ENCODE measurements at places on chromosomes 6 and 20.

DNA sequence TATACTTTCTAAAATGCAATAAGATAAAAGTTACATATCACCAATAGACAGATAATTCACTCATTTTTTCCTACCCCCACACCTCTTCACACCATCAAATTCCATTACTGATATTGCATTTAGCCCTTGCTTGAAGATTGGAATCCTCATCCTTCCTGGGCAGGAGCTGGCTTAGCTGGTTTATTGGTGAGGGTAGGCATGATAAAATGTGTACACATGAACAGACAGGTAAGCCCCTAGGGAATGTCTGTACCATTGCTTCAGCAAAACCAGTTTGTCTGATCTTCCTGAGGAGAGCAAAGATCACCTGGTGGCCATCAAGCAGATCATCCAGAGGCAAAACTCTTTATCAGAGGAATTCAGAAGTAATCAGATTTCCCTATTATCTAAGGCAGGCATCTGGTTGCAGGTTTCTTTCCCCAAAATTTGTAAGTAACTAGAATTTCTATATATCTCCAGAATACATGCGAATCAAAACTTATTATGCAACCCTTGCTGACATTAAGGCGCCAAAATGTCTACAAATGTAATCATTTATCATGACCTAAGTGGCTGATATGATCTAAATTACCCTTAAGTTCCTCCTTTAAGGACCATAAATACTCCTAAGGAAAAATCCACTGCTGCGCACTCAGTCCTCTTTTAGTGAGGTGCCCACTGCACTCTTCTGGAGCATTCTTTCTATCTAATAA is 6.6 kb upstream of the FABP7 start:
- DNase-seq = no peak

DNA sequence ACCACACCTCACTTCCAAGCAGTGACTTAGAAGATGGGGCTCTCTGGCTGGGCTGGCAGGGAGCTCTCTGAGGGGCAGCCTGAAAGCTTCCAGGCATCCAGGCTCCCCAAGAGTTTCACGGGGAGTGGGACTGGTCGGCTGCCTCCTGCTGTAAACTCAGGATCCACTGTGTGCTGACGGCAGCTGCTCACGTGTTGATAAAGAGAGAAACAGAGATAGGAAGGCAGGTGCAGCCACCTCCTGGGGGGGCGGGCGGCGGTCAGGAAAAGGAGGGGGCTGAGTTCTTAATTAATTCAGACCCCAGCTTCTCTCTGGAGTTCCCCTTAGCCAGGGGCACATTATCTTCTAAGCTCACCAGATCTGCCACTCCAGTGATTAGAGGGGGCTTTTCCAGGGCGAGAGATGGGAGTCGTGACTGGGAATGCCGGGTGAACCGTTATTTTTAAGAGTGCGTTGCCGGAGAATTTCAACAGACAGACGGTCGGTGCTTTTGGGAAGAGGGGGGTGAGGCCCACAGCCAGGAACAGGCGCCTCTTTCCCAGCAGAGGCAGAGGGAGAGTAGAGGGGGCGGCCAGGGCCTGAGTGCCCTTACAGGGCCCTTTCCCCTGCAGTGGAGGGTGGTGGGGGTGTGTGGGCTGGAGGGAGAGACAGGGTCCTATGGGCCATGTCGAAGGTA is 70.9 kb downstream of the CD40 start:
- DNase-seq = no peak

GRCh38 chr6:150586850-150587359 is 12.8 kb upstream of the PLEKHG1 start:
- DNase-seq = no peak

GRCh38 chr20:56383334-56383733 is 8.7 kb downstream of the AURKA start:
- no peak for DNase-seq

DNA sequence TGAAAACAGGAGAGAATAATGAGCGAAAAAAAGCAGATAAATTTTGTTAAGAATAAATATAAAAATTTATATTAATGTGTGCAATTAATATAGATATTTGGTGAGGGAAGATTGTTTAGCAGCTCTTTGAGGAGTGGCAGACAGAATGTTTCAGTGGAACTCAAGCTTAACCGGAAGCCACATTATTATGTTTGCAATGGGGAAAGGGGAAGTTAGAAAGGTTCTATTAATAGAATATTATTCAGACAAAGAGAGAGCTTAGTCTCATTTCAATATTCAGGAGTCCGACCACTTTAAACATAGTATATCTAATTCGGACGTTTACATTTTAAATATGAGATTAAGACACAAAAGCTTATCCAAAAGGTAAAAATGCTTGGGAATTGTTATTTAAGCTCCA is 81.6 kb upstream of the KHDRBS2 start:
- DNase-seq = no peak

DNA sequence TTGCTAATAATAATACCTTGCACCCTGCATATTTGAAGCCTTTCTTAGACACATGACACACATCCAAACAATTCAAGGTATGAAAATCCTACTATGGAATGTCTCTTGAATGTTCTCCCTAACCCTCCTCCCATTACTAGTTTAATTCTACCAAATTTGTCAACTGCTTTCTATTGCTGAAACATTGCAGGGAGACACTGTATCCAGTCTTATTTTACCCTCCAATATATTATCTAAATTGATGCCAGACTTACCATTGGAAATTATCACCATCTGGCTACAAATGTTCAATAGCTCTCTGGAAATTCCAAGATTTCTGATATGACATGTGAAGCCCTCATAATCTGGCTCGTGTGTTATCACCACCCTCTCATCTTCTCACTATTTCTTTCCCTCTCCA is 1027.3 kb upstream of the CITED2 start:
- no peak for DNase-seq

DNA sequence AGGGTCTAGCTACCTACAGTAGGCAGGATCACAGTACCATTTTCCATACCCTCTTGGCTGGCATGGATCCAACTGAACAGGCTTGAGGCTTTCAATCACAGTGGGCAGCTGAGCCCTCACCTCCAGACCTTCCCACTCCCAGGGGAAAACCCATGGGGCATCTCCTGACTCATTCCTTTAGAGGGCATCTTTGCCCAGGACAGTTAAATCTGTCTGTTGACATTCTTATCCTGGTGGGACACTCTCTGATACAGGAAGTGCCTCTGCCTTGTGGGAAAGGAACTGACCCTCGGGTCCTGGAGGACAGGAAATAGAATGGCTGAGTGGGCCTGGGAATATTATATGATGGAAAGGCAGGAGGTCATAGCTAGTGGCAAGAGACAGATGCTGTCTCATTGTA is 10.2 kb upstream of the EPB41L1 start:
- no peak for DNase-seq

DNA sequence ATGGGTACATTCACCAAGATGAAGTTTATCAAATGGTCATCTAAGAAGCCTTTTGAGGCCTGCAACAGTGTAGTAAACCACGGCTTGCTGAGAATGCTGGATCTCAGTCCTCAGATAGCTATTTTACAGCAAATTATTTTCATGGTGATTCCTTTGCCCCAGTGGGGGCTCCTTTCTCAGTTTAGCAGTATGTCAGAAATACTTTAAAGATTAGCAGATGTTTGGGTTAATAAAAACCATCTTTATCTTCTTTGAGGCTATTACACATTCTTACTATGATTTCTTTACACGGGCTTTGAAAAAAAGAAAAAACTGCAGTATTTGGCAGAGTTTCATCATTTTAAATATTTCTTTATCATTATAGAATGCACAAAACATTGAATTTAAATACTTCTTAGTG is 10.7 kb downstream of the MYLIP start:
- DNase-seq = no peak

DNA sequence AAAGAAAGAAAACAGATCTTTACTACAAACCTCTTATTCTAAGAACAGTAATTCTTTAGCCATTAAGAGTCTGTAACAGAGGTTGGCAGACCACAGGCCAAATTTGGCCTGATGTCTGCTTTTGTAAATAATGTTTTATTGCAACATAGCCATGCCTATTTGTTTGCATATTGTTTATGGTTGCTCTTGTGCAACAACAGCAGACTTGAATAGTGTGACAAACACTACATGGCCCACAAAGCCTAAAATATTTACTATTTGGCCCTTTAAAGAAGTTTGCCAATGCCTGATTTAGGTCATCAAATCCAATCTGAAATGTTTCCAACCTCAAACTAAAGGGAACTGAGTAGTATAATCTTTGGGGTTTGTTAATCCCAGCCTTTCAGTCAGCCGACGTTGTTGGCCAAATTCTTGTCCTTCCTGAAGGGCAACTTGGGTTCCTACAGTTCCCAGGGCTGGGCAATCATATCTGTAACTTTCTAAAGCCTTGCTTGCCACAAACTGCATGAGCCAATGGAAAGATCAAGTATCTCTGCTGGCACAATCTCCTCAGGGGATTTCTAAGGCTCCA is 33.9 kb upstream of the TBC1D20 start:
- no peak for DNase-seq

DNA sequence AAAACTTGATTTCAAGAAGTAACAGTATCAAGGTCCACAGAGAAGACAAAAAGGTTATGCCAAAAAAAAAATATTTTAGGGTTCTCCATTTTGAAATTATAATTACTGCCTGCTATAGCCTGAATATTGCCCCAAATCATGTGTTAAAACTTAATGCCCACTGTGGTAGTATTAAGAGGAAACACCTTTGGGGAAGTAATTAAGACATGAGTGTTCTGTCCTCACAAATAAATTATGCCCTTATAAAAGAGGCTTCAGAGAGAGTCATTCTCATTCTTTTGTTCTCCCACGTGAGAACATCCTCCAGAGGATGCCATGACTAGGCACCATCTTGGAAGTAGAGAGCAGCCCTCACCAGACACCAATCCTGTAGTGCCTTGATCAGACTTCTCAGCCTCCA is 66.2 kb downstream of the GMDS start:
- no peak for DNase-seq

GRCh38 chr6:112680091-112680490 is 333.0 kb downstream of the RFPL4B start:
- no peak for DNase-seq

GRCh38 chr20:59393142-59393541 is 92.7 kb downstream of the EDN3 start:
- DNase-seq = no peak

GRCh38 chr6:160160450-160160849 is 38.8 kb downstream of the SLC22A1 start:
- DNase-seq = no peak

DNA sequence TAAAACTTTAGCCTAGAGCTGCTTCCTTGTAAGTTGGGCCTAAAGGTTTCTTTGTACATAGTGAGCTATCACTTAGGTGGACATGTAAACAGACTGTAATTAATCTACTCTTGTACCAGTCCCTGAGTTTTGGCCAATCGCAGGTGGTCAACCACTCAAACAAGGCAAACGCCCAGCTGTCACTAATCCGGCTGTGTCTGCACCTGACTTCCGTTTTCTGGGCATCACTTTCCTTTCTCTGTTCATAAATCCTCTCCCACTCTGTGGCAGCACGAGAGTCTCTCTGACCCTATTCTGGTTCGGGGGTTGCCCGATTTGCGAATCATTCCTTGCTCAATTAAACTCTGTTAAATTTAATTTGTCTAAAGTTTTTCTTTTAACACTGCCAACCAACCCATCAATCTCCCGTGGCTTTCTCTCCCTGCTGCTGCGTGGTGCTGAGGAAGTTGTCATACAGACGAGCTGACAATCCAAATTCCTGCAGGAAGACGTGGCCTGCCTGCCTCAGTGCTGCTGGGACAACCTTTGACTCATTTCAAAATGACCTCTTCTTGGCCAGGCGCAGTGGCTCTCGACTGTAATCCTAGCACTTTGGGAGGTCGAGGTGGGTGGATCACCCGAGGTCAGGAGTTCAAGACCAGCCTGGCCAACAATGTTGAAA is 206.3 kb downstream of the QKI start:
- DNase-seq = no peak

GRCh38 chr6:39861663-39862062 is 69.5 kb downstream of the DAAM2 start:
- no peak for DNase-seq

- no peak for DNase-seq
Measured at GRCh38 chr20:49747707-49748524, 34.2 kb upstream of the B4GALT5 start.

GRCh38 chr6:21149470-21149869 is 444.1 kb upstream of the SOX4 start:
- no peak for DNase-seq

DNA sequence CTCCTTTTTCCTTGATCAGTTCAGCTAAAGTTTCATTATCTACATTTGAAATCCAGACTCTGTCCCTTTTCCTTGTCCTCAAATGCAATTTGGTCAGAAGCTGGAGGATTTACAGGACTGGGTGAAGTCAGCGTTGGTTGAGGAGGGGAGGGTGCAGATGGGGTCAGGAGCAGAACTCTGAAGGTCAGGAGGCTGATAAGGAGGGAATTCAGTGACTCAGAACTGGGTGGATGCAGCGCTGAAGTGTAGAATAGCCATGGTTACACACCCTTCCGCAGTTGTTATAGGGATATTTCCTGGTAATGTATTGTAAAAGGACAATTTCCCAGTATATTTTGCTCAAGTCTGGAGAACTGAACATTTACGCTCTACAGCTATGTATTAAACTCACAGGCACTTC is 133.1 kb upstream of the FOXA2 start:
- DNase-seq = no peak

DNA sequence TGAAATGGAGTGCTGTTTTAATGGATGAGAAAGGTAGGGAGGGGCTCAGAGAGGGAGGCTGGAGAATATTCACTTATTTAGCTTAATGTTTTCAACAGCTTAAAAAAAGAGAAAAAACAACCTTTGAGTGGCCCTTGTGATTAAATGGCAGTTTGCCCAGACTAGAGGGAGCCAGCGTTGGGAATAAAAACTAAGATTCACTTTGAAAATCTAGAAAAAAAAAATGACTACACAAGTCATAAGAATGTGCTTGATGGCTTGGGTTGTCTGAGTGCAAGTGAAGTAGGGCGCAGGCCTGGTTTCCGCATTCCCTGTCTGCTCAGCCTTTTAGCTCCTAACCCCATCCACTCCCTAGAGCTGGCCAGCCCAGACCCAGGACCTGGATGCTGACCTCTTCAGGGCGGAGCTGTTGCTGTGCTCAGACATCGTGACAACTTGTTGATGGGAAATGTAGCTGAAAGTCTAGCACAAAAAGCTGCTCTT is 28.9 kb downstream of the UTRN start:
- no peak for DNase-seq

GRCh38 chr6:35052694-35053565 is 88.2 kb downstream of the TCP11 start:
- no peak for DNase-seq

- no peak for DNase-seq
Measured at GRCh38 chr6:102187186-102187585, 793.7 kb downstream of the GRIK2 start.

GRCh38 chr6:1765160-1765903 is 155.6 kb downstream of the FOXC1 start:
- DNase-seq = no peak

GRCh38 chr20:9397928-9398327 is 116.5 kb upstream of the LAMP5 start:
- no peak for DNase-seq

GRCh38 chr6:100035873-100036653 is 42.0 kb upstream of the MCHR2 start:
- no peak for DNase-seq

GRCh38 chr6:24072038-24072746 is 53.8 kb upstream of the NRSN1 start:
- DNase-seq = no peak

- DNase-seq = no peak
Measured at GRCh38 chr6:102390541-102390940, 997.0 kb downstream of the GRIK2 start.

Measured in activated CD8-positive, alpha-beta memory T cell treated with anti-CD3 and anti-CD28 coated beads for 1 hour (primary cell).